ENCODE measurements at places on chromosomes 11 and 22. TPM values are rescaled to one million over a fixed set of nuclear protein-coding genes. Genes with fewer than 3 reads are reported as not detected.

ADAMTS8 gene
- 1.8 TPM for total RNA-seq

MS4A7 gene
- 8.4 TPM for total RNA-seq

TMEM45B gene
- total RNA-seq: 7.6 TPM

TREH gene
- not detected for total RNA-seq

LRRC10B gene
- total RNA-seq: 0.49 TPM

FAM83F gene
- total RNA-seq: 4.3 TPM

KREMEN1 gene
- 30.4 TPM for total RNA-seq

SCN3B gene
- total RNA-seq: 3.6 TPM

SLC37A2 gene
- 10.3 TPM for total RNA-seq

SLC22A6 gene
- not detected for total RNA-seq

RPL3 gene
- total RNA-seq: 2,417 TPM
